ENCODE measurements at places on chromosomes 3 and 15.

GRCh38 chr3:116165135-116165534 is 280.2 kb downstream of the LSAMP start:
- no peak for DNase-seq

- DNase-seq = peak; percentile 69
These were observed 1.8 kb downstream of the BCL6 start for GRCh38 chr3:187743195-187744141.

DNA sequence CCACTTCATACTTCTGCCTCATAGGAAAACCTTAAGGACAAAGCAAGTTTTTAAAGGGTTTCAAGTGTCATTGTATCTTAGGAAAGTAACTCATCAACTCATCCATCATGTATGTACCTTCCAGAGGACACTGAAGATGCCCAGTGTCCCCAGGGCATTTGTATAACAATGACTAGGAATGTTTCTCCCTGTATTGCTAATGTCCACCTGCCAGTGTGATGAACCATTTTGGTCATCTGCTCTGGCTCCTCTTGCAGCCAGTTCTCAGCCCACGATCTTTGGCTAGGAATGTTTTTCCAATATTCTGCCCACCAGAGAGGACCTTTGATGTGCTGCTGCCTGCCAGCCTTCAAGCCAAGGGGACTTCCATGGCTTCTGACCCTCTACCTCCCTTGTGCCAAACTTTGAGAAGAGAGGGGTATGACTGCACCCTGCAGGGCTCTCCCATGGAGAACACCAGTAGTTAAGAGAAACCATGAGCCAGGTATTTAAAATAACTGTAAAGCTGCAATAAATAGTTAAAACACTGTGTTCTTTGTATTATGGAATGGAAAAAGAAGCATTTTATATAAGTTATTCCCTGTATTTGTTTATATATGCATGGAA is 11.4 kb downstream of the LMOD3 start:
- DNase-seq = no peak

GRCh38 chr15:72222393-72222792 is 8.6 kb downstream of the PKM start:
- DNase-seq = no peak

- no peak for DNase-seq
These were observed 111.1 kb upstream of the GPR149 start for GRCh38 chr3:154540950-154541604.

GRCh38 chr3:104554425-104554824 is 812.3 kb upstream of the ALCAM start:
- DNase-seq = no peak

- no peak for DNase-seq
These were observed 13.6 kb upstream of the LACTB start for GRCh38 chr15:63107895-63108546.

- no peak for DNase-seq
These were observed 27.0 kb downstream of the MB21D2 start for GRCh38 chr3:192890347-192891335.

GRCh38 chr3:128155616-128156360 is 2.5 kb downstream of the EEFSEC start:
- DNase-seq = no peak

DNA sequence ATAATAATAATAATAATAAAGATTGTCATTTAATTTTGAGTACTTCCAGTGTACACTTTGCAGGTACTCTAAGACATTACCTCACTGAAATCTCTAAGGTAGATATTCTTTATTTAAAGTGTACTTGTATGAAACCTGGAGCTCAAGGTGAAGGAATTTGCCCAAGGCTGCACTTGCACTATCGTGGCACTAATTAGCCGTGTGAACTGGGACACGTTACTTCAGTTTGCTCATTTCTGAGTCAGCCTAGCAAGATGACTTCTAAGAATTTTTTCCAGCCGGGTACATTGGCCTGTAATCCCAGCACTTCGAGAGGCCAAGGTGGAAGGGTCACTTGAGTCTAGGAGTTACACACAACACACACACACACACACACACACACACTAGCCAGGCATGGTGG is 33.5 kb downstream of the MLH1 start:
- no peak for DNase-seq

GRCh38 chr3:15044326-15044725 is 20.8 kb downstream of the MRPS25 start:
- no peak for DNase-seq

- DNase-seq = no peak
These were observed 15.5 kb downstream of the CCR5 start for GRCh38 chr3:46386205-46386604.
